ENCODE measurements at places on chromosomes 12 and 14.
A peak's percentile ranks its signal among the peaks of the same experiment; 100 is the strongest.

- no peak for DNase-seq
Measured at GRCh38 chr14:92724516-92725340, 23.7 kb downstream of the LGMN start.

- peak; percentile 84 for DNase-seq
Measured at GRCh38 chr12:65962921-65963861, 138.9 kb downstream of the HMGA2 start.

- DNase-seq: no peak
Measured at GRCh38 chr12:76690921-76691700, 72.8 kb upstream of the ZDHHC17 start.

DNA sequence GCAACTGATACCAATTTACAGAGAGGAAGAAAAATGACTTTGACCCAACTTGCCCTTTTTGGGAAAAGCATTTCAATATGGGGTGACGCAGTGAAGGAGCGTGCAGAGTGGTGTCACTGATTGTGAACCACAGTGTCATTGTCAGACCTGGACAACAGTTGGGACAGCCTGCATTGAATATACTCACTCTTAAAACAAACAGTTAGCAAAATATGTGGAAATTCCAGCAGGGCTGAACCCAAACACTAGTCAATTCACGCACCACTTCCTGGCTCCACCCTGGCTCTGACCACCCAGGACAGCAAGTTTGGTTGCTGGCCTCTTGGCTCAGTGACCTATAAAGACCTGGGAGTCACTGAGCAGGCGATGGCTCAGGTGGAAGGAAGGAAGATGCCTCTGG is 61.3 kb downstream of the NOS1 start:
- DNase-seq: no peak

DNA sequence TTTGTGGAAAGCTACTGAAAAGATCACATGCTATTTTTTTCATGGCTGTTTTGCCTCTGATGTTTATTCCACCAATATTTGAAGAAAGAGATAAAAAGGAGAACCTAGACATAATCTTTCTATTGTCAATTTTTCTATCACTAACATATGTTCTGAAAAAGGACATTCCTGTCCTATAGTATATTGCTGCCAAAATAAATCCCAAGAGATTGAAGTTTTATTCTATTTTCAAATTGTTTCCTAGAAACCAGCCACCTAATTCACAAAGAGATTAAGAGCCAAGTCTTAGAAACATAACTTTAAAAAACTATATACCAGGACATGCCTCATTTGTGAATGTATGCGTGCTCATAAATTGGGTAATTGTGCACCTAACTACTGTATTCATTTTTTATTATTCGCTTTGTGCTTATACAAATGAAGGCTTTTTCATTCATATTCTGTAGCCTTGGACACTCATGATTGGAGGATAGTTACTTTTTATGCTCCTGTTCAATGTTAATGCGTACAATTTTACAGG is 200.7 kb downstream of the FUT8 start:
- DNase-seq: no peak

- no peak for DNase-seq
Measured at GRCh38 chr12:3662521-3662921, 90.4 kb downstream of the CRACR2A start.

GRCh38 chr14:102930138-102930752 is 7.8 kb downstream of the AMN start:
- peak; percentile 69 for DNase-seq

- DNase-seq: no peak
Measured at GRCh38 chr12:51346581-51346980, at the start of gene CELA1. Gene CELA1, minus strand, starts transcription at chr12:51346679. Its CDS starts 41 bp downstream, at chr12:51346638.

DNA sequence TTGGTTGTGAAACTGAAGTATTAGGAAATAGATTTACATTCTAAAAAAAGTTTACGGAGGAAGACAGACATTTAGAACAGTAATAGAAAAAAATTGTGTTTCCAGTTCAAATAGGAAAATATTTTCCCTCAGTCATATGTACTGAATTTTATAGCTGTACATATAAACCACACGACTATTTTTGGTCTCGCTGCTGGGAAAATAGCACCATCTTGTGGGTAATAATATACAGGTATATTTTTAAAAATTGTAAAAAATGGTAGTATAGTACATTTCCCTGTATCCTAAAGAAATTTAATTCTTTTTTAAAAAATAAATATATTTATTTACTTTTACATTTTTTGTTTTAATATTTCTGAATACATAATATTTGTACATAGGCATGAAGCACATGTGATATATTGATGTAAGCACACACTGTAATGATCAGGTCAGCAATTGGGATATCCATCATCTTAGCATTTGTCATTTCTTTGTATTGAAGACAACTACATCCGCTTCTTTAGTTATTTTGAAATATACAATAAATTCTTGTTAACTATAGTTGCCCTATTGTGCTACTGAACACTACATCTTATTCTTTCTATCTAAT is 168.6 kb downstream of the ALX1 start:
- DNase-seq: no peak

- no peak for DNase-seq
Measured at GRCh38 chr12:46410495-46410894, 37.9 kb upstream of the SLC38A2 start.

- peak; percentile 51 for DNase-seq
Measured at GRCh38 chr12:91577586-91578539, 395.2 kb upstream of the DCN start.

- peak; percentile 67 for DNase-seq
Measured at GRCh38 chr12:96193725-96194575, at the start of gene ELK3. Gene ELK3, plus strand, starts transcription at chr12:96194375.

DNA sequence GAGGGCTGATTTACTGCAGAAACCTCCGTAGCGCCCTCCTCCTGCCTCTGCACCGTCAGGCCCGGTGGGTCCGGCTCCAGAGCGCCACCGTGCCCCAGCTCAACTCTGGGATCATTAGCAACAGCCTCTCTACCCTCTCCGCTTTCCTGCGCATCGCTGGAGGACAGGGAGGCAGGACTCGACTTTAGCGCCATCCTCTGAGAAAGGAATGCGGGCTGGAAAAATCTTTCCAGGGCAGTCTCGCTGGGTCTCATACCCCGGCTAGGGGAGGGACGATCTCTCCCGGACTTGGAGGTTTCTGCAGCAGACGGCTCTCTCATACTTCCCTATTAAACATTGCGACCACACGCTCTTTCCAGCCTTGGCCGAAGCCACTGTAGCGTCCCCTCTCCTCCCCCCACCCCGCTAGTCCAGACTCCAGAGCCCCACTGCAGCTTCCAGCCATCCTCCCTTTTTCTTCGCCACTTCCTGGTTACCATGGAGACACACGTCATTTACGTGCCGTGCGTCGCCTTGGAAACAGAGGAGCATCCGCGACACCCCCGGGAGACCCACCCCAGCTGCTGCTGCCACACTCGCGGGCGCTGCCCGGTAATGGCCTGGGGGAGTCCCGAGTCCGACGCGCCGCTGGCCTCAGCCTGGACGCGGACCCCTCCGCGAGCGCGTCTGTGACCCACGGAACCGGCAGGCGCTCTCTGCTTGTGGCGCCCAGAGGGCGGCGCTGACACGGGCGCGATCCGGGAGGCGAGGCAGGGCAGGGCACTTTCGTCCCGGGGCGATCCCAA is at the start of gene CCDC184:
Gene CCDC184 (plus strand): TSS at position 554 of the 785 bp plus-strand sequence. CDS start 479 bp downstream, outside the sequence.
- DNase-seq: peak; percentile 95

DNA sequence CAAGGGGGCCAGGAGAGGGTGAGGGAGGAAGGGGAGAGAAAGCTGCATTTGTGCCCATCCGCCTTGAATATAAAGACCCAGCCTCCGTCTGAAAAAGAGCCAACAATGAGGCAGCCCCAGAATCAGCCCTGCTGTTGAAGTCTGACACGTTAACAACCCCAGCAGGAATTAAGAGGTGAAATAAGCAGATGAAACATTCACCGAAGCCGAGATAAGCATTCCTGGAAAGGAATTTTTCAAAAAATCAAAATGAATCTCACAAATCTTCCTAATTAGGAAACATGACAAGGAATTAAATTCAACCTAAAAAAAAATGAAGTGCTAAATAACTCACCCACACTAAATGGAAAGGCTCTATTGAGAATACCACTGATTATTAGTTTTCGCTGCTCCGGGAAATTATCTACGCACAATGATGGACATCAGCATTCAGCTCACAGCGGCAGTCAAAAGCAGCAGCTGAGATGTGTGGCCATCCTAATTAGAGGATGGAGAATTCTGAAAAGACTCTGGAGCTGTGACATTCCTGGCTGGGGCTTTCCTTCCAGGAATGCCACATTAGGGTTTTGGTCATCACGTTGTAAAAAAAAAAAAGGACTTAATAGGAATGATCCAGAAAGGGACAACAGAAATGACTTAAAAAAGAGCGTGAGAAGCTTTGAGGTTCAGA is 8.2 kb upstream of the PARP11 start:
- DNase-seq: peak; percentile 25
